ENCODE measurements at places on chromosomes 7 and 10.

DNA sequence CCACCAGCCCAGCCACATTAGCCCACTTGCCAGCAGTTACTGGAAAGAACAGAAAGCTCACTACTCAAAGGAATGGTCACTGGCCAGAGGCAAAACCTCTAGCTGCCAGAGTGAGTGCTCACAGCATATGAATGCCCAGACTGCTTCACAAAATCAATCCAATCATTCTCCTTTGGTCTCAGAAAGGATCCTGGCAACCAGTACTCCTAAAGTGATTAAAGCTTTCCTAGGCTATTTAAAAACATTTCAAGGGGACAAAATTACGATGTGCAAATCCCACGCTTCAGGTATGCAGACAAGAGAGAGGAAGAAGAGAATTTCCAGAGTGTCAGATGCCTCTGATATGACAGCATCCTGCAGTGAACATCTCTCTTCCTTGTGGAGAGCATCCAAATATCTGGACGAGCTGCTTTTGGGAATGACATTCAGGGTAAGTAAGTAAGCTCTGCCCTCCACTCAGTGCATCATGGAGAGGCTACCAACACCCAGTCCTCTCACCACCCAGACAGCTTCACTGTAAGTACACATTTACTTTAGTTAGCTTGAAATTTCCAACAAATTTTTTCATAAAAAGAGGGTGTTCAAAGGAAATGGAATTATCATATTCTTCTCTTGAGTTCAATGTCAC, 25.1 kb downstream of the ICA1 start:
- DNase-seq: no peak

DNA sequence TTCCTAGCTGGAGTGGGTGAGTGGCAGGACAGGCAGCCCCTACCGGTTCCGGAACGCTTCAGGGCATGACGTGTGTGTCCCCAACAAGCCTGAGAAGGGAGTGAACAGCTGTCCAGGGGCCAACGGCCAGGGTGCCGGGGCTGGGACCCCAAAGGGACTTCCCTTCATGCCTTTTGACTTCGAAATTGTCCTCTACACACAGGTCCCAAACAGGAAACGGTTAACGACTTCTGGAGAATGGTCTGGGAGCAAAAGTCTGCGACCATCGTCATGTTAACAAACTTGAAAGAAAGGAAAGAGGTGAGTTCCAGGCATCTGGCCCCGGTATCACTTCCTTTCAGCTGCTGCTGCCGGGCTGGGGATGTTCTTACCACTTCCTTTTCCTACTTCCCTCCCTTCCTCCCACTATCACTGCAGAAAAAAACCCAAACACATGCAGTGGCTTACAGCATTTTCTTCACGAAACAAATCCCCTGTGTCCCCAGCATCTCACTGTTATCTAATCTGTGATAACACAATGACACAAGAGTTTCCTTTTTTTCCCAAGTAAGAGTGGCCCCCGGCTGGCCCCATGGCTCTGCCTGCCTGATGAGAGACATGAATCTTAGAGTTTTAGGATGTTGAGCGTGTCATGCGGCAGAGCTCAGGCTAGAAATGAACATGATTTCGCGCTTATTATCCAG, 63.2 kb downstream of the MKI67 start:
- DNase-seq: no peak

DNA sequence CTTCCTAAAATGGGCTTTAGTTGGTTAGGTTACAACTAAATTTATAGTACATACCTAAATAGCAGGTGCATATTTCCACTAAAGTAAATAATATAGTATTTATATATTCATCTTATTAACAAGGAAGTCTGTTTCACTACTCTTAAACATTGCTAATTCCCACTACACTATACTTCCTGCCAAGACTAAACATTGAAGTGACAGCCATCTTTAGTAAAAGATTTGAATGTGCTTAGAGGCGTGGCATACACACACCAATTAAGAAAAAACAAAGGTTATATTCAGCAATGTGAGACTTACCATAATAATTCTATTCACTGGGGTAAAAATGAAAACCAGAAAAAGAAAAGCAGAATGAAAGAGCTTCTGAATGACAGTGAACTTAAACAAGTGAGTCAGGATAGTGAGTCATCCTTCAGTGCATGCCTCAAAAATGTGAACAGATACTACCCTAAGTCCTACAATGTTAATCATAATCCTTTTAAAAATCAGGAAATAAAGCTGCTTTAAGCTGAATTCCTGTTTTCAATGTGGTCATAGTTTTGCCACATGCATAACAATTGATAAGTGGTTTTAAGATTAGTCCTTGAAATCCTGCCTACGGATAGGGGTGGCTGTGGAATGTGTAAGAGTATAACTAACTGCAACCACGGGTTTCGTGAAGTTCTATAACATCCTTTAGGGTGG, 59.4 kb downstream of the USP6NL start:
- DNase-seq: no peak

- DNase-seq: no peak
Observed at GRCh38 chr7:28207486-28208158, 27.0 kb upstream of the JAZF1 start.

DNA sequence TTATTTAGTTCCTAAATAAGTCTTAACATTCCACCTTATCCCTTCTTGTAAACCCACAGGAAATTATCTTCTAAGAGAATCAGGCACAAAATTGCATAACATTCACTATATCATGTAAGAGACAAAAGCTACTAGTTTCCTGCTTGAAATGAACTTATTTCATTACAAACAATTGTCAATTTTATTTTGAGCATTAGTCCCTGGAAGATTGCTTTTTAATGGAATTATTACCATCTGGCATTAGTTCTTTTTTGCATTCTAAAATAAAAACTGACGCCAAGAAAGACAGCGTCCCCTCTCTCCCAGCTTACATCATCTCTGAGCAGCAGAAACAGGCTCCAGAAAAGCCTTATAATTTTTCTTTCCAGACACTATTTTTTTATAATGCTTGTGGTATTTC, 121.8 kb downstream of the NOC3L start:
- DNase-seq: no peak

GRCh38 chr7:21580073-21580521, 37.3 kb downstream of the DNAH11 start:
- no peak for DNase-seq

DNA sequence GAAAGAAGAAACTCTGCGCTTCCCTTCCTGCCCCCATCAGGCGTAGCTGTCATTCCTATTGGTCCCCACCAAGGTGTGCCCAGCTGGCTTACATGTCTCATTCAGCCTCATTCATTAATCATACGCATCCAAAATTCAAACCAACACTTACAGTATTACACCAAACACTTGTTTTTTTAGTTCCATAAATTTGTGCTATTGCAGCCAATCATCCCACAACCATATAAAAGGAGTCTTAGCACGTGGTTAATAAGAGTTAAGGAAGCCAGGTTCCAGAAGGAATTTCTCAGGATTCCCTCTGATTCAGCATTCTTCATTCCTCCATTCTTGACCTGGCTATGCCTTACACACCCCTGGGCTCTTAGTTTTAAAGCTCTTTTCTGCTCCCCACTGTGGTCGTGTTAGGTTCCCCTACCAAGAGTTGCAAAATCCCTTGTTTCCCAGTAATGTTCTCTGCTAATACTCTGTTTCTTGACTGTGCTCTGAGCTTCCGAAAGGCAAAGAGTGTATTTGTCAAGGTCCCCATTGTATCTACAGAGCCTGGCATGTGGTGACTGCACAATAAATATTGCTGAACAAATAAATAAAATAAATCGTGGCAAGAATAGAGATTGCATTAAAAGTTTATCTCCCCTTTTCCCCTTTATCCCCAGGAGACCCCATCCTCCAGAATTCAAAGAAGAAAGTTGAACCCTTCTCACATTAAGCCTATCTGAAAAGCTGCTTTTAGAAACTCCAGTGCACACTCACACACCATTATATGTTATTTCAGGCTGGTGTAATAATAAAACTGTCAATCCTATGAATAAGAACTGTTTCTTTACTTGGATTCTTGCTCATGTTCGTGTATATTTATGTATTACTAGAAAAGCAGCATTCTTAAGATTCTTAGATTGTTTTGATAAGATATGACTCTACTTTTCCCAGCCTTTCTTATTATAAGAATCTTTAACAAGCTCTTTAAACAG, 514.4 kb downstream of the INHBA start:
- DNase-seq: no peak

DNA sequence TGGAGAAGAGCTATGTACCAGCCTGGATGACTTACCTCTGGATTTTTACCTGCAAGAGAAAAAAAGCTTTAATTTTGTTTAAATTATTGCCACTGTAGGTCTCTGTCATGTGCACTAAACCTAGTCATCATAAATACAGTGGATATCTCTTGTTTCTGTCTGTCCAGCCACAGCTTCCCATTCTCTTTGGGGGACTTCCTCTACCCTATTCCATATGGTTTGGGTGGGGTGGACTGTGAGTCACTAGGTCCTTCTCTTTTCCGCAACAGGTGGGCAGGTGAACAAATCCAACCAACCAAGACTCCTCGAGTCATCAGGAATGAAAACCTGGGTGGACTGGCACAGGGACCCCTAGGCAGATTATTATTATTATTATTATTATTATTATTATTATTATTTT, 87.3 kb upstream of the CYTH3 start:
- DNase-seq: no peak

DNA sequence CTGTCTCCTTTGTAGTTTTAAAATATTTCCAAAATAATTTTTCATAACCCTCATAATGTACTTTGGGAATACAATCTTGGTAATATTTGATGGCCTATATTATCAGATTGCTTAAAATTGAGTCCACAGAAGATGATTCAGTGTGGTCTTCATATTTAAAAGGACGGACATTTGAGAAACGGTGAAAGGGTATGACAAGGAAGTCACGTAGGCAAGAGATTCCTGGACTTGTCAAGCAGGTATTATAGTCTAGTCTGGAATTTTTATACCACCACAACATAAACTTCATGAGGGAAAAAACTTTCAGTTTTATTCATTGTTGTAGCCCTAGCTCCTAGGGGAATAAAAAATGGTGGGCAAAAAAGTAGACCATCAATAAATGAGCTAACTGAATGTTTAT, 82.3 kb downstream of the KMT2E start:
- DNase-seq: no peak

- no peak for DNase-seq
Observed at GRCh38 chr10:103679096-103679790, 176.1 kb downstream of the SH3PXD2A start.

DNA sequence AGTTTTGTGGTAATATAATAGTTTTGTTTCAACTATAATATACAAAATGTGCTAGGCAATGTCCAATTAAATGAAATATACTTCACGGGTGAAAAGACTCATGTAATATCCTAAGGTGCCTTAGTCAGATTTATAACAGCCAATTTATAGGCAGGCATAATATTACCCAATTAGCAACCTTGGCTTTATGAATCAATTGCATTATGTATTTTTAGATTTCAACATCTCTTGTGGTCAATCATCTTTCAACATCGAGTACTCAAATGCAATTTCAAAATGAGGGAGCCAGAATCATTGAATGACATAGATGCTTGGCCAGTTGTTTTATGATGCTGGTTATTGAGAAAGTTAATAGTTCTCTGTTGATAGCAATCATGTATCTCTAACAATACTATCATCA, 110.3 kb upstream of the SP8 start:
- DNase-seq: no peak
